ENCODE measurements at places on chromosomes 13 and 19. TPM values are rescaled to one million over a fixed set of nuclear protein-coding genes. Genes with fewer than 3 reads are reported as not detected.

GRCh38 chr13:44652962-44653660 is 77.0 kb upstream of the TSC22D1 start:
- DNase-seq, result no peak
- H3K4me3 ChIP-seq, result no peak overlapping the region
- no peaks in the 10 kb centered on the region for H3K4me1 ChIP-seq
- no peak overlapping the region for H3K27ac ChIP-seq

RETN gene
- not detected for total RNA-seq

DNA sequence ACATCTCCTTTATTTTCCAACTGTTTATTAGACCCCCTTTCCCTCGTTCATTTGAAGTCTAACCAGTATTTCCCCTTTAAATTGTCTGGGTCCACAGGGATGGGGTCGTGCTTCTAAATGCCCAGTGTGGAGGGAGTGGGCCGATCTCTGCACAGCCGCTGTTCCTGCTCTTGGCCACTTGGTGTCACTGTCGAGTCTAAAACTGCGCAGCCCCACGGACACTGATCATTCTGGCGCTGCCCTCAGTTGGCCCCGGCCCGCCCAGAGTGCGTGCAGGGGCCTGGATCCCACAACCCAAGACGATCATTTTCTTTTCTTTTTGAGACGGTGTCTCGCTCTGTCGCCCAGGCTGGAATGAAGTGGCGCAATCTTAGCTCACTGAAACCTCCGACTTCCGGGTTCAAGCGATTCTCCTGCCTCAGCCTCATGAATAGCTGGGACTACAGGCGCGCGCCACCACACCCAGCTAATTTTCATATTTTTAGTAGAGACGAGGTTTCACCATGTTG is 12.0 kb downstream of the WDR88 start:
- no peak overlapping the region for H3K4me3 ChIP-seq
- DNase-seq, result peak; percentile 73
- H3K4me1 ChIP-seq, result peaks cover 5% of the 10 kb centered on the region
- no peak overlapping the region for H3K27ac ChIP-seq
- no peaks in the 10 kb centered on the region for H3K27me3 ChIP-seq

GRCh38 chr13:32017474-32017873 is 14.1 kb upstream of the FRY start:
- H3K27me3 ChIP-seq, result no peaks in the 10 kb centered on the region
- no peak overlapping the region for H3K4me3 ChIP-seq
- no peak overlapping the region for H3K27ac ChIP-seq
- H3K36me3 ChIP-seq, result no peaks in the 10 kb centered on the region
- no peaks in the 10 kb centered on the region for H3K4me1 ChIP-seq
- no peak for DNase-seq

CEACAM21 gene
- total RNA-seq, result 18.9 TPM

- H3K27ac ChIP-seq, result no peak overlapping the region
- peaks cover 7% of the 10 kb centered on the region for H3K4me1 ChIP-seq
Measured at GRCh38 chr13:100235311-100235901, 146.5 kb downstream of the PCCA start.

DNA sequence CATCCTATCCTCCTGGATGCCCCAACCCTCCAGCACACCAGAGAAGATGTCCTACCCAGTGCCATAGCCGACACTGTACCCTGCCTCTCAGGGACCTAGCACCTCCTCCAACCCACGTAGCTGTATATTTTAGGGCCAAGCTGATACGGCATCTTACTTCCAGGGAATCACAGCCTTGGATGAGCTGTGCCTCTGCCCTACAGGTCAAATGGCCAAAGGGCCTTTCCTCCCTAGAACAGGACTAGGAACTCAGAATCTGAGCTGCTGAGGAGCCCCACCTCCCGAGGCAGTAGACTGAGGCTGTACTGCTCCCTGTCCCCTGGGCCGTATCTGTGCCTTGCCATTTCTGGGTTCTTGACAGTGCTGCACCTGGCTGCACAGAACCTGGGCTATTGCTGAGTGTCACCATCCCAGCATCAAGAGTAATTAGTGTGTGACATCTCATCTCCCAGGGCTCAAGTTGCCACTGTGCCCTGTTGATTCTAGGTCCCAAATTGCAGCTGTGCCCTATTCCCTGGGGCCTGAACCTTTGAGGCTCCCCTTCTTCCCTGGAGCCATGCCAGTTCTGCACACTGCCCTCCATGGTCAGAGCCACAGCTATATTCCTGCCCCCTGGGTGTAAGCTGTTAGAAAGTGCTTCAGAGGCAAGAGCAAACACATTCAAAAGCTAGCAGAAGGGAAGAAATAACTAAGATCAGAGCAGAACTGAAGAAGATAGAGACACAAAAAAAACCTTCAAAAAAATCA is 41.0 kb downstream of the VWA8 start:
- no peaks in the 10 kb centered on the region for H3K27me3 ChIP-seq
- H3K4me3 ChIP-seq, result no peak overlapping the region
- peaks cover 12% of the 10 kb centered on the region for H3K4me1 ChIP-seq
- no peak overlapping the region for H3K27ac ChIP-seq
